ENCODE measurements at places on chromosomes 12 and 14. TPM values are rescaled to one million over a fixed set of nuclear protein-coding genes. Genes with fewer than 3 reads are reported as not detected.

LTB4R2 gene
- 9.0 TPM for total RNA-seq

HOXC10 gene
- total RNA-seq = not detected

GLT8D2 gene
- 18.1 TPM for total RNA-seq

PROX2 gene
- total RNA-seq = not detected

ERC1 gene
- total RNA-seq = 54.0 TPM

KRT83 gene
- total RNA-seq = not detected

GRCh38 chr14:60863249-60863648 lies 117.6 kb downstream of the TRMT5 start:
- no peak for DNase-seq

- no peak for DNase-seq
Measured at GRCh38 chr14:50954811-50955372, 10.6 kb upstream of the PYGL start.

DNA sequence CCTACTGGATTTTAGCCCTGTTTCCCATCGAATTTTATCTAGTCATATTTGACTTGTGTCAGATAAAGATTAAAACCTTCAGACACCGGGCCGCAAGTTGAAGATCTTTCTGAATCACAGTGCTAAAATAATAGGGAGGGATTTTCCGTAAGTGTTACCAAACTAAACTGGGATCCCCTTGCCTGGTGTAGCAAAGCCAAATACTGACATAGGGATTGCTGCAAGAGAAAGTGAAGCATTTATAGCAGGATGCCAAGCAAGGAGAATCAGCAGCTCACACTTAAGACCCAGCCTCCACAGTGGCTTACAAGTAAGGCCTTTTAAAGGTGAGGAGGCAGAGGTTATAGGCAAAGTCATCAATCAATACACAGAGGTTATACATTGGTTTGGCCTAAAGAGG lies 147.4 kb downstream of the AKAP6 start:
- DNase-seq = no peak

GRCh38 chr12:15688202-15688736 lies 100.9 kb downstream of the EPS8 start:
- no peak for DNase-seq

DNA sequence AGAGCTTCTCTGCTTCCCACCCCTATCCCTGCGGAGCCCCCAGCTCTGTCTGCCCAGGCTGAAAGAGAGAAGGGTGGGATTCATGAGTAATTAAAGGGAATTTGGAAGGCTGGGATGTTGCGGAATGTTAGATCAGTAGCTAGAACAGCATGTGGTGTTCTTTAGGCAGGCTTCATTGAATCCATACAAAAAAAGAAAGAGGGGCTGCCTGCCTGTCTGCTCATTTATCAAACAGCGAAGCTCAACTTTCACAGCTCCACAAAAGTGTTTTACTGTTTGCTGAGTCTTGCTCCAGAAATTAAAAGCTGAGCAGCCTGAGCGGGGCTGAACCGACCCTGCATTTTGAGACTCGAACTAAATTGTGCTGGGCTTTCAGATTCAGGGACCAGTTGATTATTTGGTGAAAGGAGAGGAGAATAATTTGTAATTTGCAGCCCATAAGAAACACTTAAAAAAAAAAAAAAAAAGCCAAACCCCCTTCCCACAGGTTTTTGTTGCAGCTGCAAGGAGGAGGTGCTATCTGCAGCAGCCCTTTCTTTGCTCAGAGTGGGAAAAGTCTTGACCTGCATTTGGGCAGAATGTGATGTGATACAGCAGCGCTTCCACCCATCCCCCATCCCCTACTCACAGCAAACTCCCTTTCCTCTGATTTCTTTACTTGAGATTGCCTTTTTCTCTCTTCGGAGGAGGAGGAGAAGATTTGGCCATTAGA lies 89.7 kb downstream of the RFX4 start:
- no peak for DNase-seq

GRCh38 chr14:21987937-21988336 lies 314.3 kb upstream of the OR4E1 start:
- no peak for DNase-seq

DNA sequence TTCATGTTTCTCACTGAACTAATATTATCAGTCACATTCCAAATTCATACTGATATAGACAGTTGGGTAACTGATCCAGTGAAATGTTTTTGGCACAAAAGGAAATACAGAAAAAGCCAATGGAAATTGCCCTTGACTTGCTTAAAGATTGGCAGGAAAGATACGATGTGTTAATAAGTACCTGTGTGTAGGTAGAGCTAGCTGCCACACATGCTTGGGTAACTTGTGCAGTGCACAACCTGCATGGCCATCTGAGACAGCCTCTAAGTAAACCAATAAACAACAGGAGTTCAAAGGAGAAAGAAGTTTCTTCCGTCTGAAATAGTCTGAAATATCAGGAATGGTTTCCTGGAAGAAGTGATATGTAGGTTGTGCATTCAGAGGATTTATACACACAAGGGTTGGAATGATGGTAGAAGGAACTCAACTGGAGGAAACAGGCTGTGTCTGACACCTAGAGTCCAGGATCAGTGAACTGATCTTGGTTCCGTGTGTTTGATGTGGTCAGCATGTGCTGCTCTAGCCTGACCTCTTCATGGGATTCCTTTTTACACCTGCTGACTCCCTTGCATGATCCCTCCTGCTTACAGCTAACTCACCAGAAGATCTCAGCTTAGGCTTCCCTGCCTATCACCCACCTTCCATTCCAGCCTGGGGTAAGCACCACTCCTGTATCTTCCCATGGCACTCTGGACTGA lies 81.4 kb upstream of the KRR1 start:
- no peak for DNase-seq

- no peak for DNase-seq
Measured at GRCh38 chr12:65450625-65451024, 172.1 kb downstream of the MSRB3 start.

GRCh38 chr12:95096378-95096777 lies 23.0 kb upstream of the NR2C1 start:
- no peak for DNase-seq
